ENCODE measurements at places on chromosomes 6 and 20. TPM values are rescaled to one million over a fixed set of nuclear protein-coding genes. Genes with fewer than 3 reads are reported as not detected.

- no peak for DNase-seq
- no peaks in the 10 kb centered on the region for H3K36me3 ChIP-seq
- no peaks in the 10 kb centered on the region for H3K27me3 ChIP-seq
- H3K27ac ChIP-seq = no peak overlapping the region
- no peak overlapping the region for H3K4me3 ChIP-seq
- H3K4me1 ChIP-seq = no peaks in the 10 kb centered on the region
Measured at GRCh38 chr20:34201531-34201930, 39.7 kb upstream of the ASIP start.

DNA sequence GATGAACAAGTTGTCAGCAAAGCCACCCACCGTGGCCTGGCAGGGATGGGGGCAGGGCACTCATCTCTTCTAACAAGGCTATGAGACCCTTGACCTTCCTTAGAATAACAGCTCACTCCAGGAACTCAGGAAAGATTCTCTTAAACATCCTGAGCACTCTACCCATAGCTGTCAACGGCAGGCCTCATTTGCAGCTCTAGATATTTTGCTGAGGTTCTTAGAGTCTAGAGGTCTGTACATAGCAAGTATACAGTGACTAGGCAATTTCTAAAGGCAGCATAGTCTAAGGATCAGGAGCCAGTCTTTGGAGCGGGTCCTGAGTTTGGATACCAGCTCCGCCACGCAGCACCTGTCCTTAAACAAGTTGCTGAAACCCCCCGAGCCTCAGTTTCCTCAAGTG, 11.7 kb downstream of the TRERF1 start:
- H3K4me3 ChIP-seq = no peak overlapping the region
- DNase-seq = no peak
- H3K4me1 ChIP-seq = no peaks in the 10 kb centered on the region
- no peak overlapping the region for H3K27ac ChIP-seq
- no peaks in the 10 kb centered on the region for H3K27me3 ChIP-seq
- H3K36me3 ChIP-seq = no peaks in the 10 kb centered on the region

GRCh38 chr20:10469599-10469998, 34.5 kb downstream of the SLX4IP start:
- no peaks in the 10 kb centered on the region for H3K36me3 ChIP-seq
- no peaks in the 10 kb centered on the region for H3K27me3 ChIP-seq
- H3K4me3 ChIP-seq = no peak overlapping the region

- H3K36me3 ChIP-seq = no peaks in the 10 kb centered on the region
- no peak overlapping the region for H3K27ac ChIP-seq
- H3K27me3 ChIP-seq = no peaks in the 10 kb centered on the region
- no peak overlapping the region for H3K4me3 ChIP-seq
- peaks cover 30% of the 10 kb centered on the region for H3K4me1 ChIP-seq
- DNase-seq = no peak
Measured at GRCh38 chr6:11764250-11764604, 14.4 kb downstream of the ADTRP start.

DNA sequence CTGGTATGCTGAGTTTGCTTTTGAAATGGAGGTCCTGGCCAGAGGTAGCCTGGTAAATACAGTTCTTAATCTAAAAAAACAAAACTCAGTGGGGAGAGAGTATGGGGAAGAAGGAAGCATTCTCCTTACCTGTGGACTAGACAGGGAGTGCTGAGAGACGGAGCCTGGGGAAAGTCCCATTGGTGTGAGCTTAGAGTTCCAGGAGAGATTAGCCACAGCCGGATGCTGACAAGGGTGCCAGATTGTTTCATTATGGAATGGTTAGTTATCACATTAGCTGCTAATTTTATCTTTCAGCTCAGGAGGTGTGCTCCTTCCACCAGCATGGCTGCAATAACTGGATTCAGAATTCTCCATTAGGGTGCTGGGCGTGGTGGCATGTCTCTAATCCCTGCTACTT, 75.9 kb downstream of the RREB1 start:
- H3K27ac ChIP-seq = no peak overlapping the region
- no peak overlapping the region for H3K4me3 ChIP-seq
- DNase-seq = no peak

- DNase-seq = peak; percentile 59
- peak overlapping the region; percentile 27 for H3K4me3 ChIP-seq
- no peaks in the 10 kb centered on the region for H3K27me3 ChIP-seq
- H3K4me1 ChIP-seq = peaks cover 50% of the 10 kb centered on the region
Measured at GRCh38 chr6:36666826-36667591, 11.5 kb upstream of the CDKN1A start.

NFATC2 gene
- 5.0 TPM for total RNA-seq

OR2J3 gene
- total RNA-seq = not detected

DNAH8 gene
- not detected for total RNA-seq

NKX2-2 gene
- total RNA-seq = not detected

ARMC12 gene
- 0.79 TPM for total RNA-seq

MPC1 gene
- 15.9 TPM for total RNA-seq

TFAP2A gene
- 24.3 TPM for total RNA-seq
